Amniotic epithelial cell (primary cell): ENCODE measurements at places on chromosomes 7 and 10.

DNA sequence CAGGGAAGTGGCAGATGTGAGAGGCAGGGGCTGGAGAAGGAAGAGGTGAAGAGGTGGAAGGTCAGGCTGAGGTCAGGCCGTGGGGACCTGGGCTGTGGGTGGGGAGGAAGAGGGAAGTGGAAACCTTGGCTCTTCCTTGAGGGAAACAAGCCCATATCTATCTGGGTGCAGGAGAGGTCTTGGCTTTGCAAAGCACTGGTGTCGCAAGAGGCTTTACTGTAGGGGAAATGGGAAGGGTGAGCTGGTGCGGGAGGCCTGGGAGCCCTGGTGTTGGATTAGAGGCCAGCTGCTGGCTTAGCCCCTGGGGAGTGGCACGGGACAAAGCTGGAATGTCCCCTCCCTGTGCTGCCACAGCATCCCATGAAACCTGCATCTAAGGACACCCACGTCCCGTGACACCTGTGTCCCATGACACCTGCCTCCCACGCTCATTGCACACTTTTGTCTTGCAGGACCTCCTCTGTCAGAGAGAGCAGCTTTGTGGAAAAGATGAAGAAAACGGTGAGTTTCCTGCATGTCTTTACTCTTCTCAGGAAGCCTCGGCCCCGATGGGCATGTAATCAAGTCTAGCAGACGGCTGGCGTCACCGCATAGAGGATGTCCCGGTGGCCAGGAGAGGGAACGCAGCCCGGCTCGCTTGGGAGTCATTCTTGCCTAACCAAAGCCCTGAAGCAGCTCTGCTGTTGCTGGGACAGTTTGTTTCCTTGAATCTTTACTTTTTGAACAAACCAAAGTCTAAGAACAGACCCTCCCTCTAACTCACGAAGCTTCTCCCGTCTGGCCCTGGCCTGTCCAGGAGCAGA is 22.2 kb downstream of the TMEM120A start:
- peak; percentile 78 for DNase-seq

GRCh38 chr10:124675824-124676223 is 68.4 kb downstream of the FAM53B start:
- no peak for DNase-seq

DNA sequence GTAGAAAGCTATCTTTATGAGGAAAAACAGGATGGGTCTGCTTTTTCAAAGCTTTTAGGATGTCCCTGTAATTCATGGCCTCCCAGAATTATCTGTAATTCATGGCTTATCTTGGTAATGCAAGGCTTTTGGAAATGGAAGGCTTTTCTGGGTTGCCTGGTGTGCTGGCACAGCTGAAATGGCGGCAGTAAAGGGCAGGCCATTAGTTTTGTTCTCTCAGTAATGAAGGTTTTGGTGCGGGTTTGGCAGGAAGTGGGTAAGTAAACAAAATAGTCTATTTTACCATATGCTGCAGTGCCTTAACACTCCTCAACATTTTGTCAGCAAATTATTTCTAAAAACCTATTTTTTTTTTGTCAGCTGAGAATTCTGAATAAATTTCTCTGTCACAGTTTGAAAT is 69.3 kb downstream of the LRGUK start:
- no peak for DNase-seq

- no peak for DNase-seq
Measured at GRCh38 chr7:2710286-2710655, 22.3 kb downstream of the AMZ1 start.

- peak; percentile 82 for DNase-seq
Measured at GRCh38 chr7:25014756-25015155, 34.8 kb upstream of the OSBPL3 start.
